DMS 273 treated with DMSO at 0.1 percent for 48 hours (cell line): ENCODE measurements at places on chromosomes 11 and 22.

GRCh38 chr11:34519595-34520235 is 6.1 kb upstream of the ELF5 start:
- no peak for DNase-seq

DNA sequence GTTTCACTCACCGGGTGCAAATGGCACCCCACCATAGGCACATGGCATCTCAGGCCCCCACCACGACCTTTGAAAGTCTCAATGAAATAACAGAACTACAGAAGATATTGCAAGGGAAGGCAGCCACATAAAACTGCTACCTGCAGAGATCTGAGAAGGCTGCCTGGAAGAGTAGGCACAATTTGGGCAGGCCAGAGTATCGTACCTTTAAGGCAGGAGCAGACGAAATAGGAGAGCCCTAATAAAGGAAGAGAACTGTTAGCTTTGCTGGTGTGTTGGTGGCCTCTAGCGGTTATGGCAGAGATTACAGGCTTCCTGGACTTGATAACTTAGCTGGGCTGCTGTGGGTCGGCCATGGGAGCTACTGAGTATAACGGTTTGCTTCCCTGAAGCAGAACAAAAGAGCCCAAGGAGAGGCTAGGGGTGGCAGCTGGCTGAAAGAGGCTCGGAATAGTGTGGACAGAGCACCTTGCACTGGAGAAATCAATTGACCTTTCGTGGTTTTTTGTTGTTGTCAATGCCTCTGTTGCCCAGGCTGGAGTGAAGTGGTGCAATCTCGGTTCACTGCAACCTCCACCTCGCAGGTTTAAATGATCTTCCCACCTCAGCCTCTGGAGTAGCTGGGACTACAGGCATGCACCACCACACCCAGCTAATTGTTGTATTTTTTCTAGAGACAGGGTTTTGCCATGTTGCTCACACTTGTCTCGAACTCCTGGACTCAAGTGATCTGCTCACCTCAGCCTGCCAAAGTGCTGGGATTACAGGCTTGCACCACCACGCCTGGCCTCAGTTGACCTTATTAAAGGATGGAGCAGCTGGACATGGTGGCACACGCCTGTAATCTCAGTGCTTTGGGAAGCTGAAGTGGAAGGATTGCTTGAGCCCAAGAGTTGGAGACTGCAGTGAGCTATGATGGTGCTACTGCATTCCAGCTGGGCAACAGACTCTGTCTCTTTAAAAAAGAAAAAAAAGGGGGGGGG is 4.8 kb downstream of the SDF2L1 start:
- peak; percentile 29 for DNase-seq

- no peak for DNase-seq
These were observed 11.3 kb upstream of the CDC42BPG start for GRCh38 chr11:64855596-64856304.

DNA sequence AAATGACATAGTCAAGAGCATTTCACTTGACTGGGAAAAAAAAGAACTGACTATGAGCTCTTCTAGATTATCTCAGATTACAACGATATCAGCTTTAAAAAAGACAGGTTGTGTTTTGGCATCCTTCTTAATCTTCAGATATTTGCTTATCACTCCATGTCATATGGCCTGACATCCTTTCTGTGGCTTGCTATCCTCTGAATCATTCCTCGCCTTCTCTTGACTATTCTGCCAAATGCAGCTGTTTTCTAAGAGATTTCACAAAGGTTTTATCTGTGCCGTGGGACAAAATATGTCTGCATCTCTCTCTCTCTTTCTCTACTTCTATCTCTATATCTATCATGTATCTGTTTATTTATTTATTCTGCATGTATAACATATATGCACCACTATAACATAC is 746.1 kb downstream of the CNTN5 start:
- DNase-seq = no peak

GRCh38 chr11:96303064-96303463 is 39.9 kb downstream of the MAML2 start:
- DNase-seq = no peak

DNA sequence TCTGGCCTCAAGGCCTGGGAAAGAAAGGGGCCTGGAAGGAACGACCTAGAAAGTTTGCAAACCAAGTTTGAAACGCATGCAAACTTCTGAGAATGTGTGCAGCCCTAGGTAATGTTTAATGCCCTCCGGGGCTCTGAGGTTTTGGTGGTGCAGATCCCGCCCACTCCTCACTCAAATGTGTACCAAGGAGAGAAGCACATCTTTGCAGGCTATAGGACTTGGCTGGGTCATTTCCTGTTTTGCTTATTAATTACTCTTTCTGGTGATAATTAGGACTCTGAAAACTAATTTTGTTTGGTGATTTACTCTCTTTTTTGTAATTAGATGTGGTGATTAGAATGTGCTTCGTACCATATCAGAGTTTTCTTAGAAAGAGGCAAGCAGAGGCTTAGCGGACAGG is 625.9 kb upstream of the CADM1 start:
- DNase-seq = no peak

GRCh38 chr11:74671520-74672196 is 59.6 kb downstream of the CHRDL2 start:
- no peak for DNase-seq

GRCh38 chr11:20483931-20484330 is 96.4 kb downstream of the PRMT3 start:
- no peak for DNase-seq

GRCh38 chr22:36220451-36220921 is 18.8 kb downstream of the APOL2 start:
- no peak for DNase-seq
